NCI-H2081 (cell line): ENCODE measurements at places on chromosomes 6 and 20.

GRCh38 chr6:6695625-6696276 lies 107.2 kb downstream of the LY86 start:
- no peak for DNase-seq

GRCh38 chr20:56343861-56344381 lies 14.9 kb upstream of the FAM210B start:
- no peak for DNase-seq

DNA sequence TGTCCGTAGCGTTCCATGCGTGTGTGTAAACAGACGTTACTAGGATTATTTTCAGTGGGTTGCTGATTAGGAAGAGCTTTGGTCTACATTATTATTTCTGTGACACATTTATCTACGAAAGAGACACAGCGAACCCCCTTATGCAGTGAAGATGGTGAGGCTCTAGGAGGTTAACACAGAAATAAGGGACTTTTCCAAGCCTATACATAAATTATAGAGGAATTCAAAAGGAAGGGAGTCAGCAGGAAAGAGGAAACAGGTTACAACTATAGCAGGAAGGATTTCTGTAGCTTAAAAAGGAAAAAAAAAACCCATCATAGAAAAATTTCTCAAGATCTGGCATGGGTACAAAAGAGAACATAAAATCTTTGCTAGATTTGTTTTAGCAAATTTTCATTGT lies 12.9 kb upstream of the RPS6KA2 start:
- DNase-seq = no peak

- DNase-seq = no peak
These were observed 176.6 kb upstream of the POU3F2 start for GRCh38 chr6:98657764-98658163.

GRCh38 chr20:63059684-63060056 lies 52.9 kb upstream of the BHLHE23 start:
- DNase-seq = no peak

- no peak for DNase-seq
These were observed 35.2 kb upstream of the TXLNB start for GRCh38 chr6:139327038-139327437.

DNA sequence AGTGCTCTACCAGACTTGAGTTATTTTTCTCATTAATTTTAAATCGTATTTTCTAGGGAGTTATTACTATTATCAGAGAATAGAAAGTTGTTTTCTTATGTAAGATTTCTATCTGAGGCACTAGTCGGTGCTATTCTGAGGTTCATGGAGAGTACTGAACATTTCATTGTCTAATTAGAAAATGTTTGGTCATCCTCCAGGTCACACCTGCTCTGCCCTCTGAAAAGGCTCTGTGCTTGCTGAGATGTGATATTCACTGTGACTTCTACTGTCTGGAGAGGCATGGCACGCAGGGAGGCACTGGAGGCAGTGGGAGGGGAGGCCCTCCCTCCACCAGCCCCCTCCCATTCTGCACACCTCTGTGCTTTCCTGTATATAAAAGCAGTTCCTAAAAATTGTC lies 3.0 kb downstream of the SYNDIG1 start:
- no peak for DNase-seq

GRCh38 chr6:81812401-81812800 lies 59.9 kb upstream of the TENT5A start:
- no peak for DNase-seq

- peak; percentile 21 for DNase-seq
These were observed 30.8 kb downstream of the IL20RA start for GRCh38 chr6:137013738-137014602.

DNA sequence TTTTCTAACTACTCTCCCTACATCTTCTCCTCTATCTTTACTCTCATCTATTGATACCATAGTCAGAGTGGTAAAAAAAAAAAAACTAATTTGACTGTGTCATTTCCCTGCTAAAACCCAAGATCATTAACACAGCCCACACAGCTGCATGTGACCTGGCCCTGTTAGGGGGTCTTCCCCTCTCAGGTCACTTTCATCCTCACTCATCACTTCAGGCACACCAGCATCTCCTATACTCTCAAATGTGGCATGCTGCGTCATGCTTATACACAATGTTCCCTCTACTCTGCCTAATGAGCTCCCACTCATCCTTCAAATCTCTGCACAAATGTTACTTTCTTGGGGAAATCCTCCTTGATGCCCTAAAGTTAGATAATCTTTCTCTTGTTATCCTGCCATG lies 86.8 kb downstream of the CDK19 start:
- no peak for DNase-seq

DNA sequence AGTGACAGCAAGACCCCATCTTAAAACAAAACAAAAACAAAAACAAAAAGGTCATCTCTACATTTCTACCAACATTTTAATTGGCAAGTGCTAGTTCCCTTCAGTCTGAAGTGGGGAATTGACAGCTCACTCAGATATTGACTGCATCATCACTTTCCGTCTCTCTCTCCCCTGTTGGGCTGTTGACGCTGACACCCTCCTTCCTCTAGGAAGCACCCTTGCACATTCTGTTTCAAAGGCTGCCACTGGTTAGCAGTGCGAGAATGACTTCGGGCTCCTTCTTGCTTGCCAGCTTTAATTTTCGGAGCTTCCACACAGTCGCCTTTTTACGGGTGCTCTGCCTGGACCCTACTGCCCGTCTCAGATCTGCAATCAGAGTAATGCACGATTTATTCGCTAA lies 96.6 kb upstream of the INSM1 start:
- DNase-seq = no peak

DNA sequence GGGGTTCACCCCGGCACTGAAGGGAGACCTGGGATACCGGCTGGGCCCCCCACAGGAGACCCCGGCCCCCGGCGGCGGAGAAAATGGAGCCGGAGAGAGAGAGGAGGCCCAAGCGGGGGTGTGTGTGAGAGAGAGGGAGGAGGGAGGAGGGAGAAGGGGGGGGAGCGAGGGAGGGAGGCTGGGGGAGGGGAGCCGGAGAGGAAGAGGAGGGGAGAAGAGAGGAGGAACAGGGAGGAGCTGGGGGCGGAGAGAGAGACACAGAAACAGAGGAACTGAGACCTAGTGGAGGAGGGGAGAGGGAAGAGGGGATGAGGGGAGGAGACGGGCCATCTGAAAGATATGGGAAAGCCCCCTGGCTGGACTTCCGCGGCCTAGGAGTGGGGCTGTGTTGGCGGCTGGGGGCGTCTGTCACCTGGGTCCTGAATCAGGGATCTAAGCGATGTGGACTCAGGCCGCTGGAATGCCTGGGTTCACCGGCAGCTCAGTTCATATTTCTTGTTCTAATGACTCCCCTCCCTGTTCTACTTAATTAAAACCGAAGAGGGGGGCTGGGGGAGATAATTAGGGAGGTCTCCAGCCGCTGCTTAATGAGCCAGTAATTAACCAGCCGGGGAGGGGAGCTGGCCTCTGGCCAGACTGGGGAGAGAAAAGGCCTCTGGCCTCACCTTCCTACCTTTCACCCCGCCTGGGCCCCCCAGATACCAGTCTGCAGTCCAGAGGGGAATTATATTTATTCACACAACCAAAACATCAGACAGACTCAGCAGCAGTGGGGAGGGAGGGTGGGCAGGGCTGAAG lies at the start of gene PBX2:
Gene PBX2, minus strand, starts transcription at position 149 of the 798 bp plus-strand sequence. CDS start 287 bp downstream, outside the sequence.
- DNase-seq = peak; percentile 66

GRCh38 chr20:64072498-64073063 lies 6.7 kb downstream of the RGS19 start:
- no peak for DNase-seq

DNA sequence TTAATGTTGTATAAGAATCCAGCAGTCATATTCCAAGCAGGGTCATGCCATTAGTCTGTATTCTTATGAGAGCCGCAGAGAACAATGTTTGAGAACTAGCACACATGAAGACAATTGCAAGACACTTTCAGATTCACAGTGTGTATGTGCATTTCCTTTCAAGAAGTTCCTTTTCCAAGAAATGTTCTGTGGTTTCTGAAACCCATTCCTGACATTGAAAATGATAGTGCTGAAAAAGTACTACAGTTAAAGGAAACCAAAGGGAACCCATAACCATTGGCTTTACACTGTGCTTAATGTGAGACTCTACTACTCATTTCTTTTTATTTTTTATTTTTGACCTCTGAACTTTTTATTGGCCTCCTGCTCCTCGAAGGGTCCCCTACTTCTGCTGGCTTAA lies 4.2 kb upstream of the CALHM6 start:
- no peak for DNase-seq

GRCh38 chr6:157121897-157122296 lies 201.4 kb downstream of the TMEM242 start:
- DNase-seq = no peak

GRCh38 chr6:87763901-87764300 lies 61.9 kb upstream of the AKIRIN2 start:
- DNase-seq = no peak

DNA sequence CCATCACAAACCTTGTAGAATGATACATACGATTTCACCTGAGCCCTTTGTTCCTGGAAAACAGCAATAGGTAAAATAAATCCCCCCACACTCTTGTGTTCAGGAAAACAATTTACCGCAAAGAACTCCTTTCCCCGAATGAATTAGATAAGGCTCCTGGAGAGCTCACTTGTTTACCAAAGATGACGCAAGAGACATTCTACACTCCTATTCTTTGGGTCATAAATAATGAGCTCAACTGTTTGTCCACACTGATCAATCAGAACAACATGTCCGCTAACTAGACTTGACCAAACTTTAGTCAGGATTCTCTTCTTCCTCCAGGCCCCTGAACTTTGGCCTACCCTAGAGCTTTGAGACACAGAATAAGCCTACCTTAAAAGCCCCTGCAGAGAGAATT lies 271.9 kb upstream of the OPRM1 start:
- no peak for DNase-seq

DNA sequence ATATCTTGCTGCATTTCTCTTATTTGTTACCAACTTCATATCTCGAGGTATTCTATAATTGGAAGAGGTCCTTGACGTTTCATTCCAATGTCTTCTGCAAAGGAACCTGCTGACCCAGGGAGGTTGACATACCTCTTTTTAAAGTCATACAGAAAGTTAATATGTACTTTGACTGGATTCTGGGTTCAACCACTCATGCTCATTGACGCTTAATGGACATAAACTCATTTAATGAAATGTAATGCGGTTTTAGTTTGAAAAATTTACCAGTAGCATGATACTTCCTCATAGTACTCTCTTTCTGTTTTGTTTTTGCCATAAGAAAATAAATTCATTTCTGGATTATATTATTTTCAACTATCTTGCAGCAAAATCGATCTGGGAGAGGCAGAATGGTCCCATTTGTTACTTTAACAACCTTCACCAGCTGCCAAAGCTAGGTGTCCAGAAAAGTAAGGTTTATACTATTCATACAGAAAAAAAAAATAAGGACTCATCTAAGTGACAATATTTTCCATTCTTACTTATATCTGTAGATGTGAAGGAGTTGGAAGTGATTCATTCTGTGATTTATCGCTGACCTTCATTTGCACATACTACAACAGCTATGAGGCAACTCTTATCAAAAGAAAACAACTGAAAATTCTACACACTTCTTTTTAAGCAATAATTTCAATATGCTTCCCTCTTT lies 101.6 kb downstream of the ATXN1 start:
- no peak for DNase-seq

DNA sequence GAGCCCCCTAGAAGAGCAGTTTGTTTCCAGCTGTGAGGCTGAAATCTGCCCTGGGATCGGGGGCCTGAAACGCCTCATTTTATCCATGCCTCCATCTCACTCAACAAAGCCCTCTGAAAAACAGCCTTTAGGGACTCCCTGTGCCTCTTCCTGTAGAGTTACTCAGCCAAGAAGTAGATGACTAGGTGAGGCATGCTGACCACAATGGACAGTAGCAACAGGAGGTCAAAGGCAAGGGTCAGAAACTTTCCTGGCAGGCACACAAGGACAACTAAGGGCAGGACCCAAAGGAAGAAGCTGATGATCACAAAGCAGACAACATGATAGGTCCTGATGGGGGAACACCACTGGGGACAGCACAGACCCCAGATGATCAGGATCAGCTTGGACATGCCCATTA lies 12.8 kb downstream of the MAS1L start:
- no peak for DNase-seq

DNA sequence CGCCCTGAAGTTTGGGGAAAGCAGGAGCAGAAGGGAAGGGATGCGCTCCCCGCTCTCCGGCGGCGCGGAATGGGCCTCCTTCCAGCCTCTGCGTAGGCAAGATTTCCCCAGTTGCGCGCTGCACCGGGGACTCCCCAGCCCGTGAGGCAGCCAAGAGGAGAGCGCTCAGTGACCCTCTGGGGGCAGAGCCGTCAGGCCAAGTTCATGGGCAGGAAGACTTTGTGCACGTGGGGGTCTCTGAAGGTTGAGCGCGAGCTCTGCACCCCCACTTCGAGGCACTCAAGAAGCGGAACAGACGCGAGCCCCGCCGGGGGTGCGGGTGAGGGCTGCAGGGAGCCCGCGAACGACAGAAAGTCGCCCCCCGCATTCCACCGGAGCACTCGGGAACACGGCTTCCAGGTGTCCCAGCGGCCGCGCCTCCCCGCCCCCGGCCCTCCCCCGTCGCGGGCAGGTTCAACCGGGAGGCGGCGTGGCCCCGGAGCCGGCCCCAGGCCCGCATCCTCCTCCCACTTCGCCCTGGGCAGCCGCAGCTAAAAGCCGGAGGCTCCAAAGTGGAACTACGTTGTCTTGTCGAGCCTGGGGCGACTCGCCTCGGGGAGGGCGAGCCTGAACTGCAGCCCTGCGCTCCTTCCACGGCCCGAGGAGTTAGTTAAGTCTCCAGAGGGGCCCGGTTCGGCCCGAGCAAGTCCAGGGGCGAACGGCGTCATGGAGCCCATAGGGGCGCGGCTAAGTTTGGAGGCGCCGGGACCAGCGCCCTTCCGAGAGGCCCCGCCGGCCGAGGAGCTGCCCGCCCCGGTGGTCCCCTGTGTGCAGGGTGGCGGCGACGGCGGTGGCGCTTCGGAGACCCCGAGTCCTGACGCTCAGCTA lies at the start of gene PPP1R3G:
Gene PPP1R3G, plus strand, starts transcription at position 561 of the 867 bp plus-strand sequence. Its CDS starts 145 bp downstream, at position 706.
- peak; percentile 18 for DNase-seq

- DNase-seq = no peak
These were observed 12.9 kb downstream of the SLC9A8 start for GRCh38 chr20:49825521-49826033.

GRCh38 chr6:34338811-34339210 lies 53.7 kb downstream of the NUDT3 start:
- DNase-seq = no peak
